Fibroblast of lung (primary cell): ENCODE measurements at places on chromosomes 2 and 18.

GRCh38 chr2:135451966-135452365 lies 79.1 kb downstream of the ZRANB3 start:
- DNase-seq: no peak

GRCh38 chr2:21317131-21317530 lies 193.4 kb downstream of the TDRD15 start:
- DNase-seq: no peak

- DNase-seq: no peak
Observed at GRCh38 chr18:3611313-3612090, 161.5 kb downstream of the TGIF1 start.

DNA sequence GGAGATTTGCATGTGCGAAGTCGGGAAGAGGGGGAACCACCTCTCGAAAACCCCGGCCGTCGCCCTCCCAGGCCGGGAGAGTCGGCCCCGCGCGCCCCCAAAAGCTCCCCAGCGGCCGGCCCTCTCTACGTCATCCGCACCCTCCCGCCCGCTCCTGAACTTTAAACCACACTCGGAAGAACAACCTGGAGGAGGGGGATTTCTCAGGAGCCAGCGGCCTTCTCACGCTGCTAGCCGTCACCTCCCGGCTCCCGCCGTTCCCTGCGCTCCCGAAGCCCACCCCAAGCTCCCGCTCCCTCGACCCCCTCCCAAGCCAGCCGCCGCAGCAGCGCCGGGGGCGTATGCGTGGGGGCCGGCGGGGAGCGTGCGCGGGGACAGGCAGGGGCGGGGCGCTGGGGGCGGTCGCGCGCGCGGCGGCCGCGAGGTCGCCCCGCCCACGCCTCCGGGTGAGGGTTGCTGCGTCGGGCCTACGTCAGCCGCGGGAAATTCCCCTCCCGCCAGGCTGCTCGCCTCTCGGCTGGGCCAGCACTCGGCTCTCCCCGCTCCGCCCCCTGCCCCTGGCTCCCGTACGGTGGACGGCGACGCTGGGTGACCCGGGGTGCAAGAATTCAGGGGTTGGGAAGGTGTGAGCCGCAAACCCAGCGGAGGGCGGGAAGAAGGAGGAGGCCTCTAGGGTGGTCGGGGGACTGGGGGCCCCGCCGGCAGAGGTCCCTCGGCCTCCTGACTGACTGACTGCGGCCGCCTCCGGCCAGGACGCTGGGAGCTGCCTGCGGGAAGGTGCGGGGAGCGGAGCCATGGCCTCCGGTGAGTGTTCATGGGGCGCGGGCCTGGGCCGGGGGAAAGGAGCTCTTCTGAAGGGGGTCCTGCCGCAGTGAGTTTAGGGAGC lies at the start of gene REL:
Gene REL, plus strand, starts transcription at position 528 of the 886 bp plus-strand sequence. Its CDS starts 267 bp downstream, at position 795.
- peak; percentile 88 for DNase-seq

GRCh38 chr2:96477458-96477857 lies 27.7 kb downstream of the NEURL3 start:
- no peak for DNase-seq
